ENCODE measurements at places on chromosomes 12 and 14.

GRCh38 chr12:102513739-102514138 is 33.4 kb upstream of the IGF1 start:
- no peak for DNase-seq
- no peaks in the 10 kb centered on the region for H3K36me3 ChIP-seq
- no peaks in the 10 kb centered on the region for H3K27me3 ChIP-seq
- H3K4me3 ChIP-seq: no peak overlapping the region
- no peaks in the 10 kb centered on the region for H3K4me1 ChIP-seq
- H3K27ac ChIP-seq: no peak overlapping the region

- H3K36me3 ChIP-seq: no peaks in the 10 kb centered on the region
- H3K4me1 ChIP-seq: no peaks in the 10 kb centered on the region
- no peak overlapping the region for H3K27ac ChIP-seq
Observed at GRCh38 chr14:57982804-57983634, 117.1 kb upstream of the SLC35F4 start.

DNA sequence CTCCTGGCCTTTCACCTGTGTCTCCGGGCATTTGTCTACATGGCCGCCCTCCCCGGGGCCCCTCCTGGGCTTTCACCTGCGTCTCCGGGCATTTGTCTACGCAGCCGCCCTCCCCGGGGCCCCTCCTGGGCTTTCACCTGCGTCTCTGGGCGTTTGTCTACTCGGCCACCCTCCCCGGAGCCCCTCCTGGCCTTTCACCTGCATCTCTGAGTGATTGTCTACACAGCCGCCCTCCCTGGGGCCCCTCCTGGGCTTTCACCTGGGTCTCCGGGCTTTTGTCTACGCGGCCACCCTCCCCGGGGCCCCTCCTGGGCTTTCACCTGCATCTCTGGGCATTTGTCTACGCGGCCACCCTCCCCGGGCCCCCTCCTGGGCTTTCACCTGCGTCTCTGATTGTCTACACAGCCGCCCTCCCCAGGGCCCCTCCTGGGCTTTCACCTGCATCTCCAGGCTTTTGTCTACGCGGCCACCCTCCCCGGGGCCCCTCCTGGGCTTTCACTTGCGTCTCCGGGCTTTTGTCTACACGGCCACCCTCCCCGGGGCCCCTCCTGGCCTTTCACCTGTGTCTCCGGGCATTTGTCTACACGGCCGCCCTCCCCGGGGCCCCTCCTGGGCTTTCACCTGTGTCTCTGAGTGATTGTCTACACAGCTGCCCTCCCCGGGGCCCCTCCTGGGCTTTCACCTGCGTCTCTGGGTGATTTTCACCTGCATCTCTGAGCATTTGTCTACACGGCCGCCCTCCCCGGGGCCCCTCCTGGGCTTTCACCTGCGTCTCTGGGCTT is 68.0 kb upstream of the GALNT9 start:
- no peak for DNase-seq
- no peak overlapping the region for H3K4me3 ChIP-seq
- no peaks in the 10 kb centered on the region for H3K36me3 ChIP-seq

- H3K27ac ChIP-seq: no peak overlapping the region
- no peaks in the 10 kb centered on the region for H3K27me3 ChIP-seq
- no peaks in the 10 kb centered on the region for H3K4me1 ChIP-seq
- H3K36me3 ChIP-seq: no peaks in the 10 kb centered on the region
- H3K4me3 ChIP-seq: no peak overlapping the region
Observed at GRCh38 chr14:94613720-94614644, 1.8 kb downstream of the SERPINA3 start.

All from effector memory CD4-positive, alpha-beta T cell (primary cell).